LoVo (cell line): ENCODE measurements at places on chromosomes 4 and X.
A peak's percentile ranks its signal among the peaks of the same experiment; 100 is the strongest.

GRCh38 chr4:56681158-56681852 lies at the start of gene HOPX:
TSS of gene HOPX (minus strand) at chr4:56681296. CDS start at chr4:56657816, 23,480 bp downstream.
- no peak for DNase-seq

DNA sequence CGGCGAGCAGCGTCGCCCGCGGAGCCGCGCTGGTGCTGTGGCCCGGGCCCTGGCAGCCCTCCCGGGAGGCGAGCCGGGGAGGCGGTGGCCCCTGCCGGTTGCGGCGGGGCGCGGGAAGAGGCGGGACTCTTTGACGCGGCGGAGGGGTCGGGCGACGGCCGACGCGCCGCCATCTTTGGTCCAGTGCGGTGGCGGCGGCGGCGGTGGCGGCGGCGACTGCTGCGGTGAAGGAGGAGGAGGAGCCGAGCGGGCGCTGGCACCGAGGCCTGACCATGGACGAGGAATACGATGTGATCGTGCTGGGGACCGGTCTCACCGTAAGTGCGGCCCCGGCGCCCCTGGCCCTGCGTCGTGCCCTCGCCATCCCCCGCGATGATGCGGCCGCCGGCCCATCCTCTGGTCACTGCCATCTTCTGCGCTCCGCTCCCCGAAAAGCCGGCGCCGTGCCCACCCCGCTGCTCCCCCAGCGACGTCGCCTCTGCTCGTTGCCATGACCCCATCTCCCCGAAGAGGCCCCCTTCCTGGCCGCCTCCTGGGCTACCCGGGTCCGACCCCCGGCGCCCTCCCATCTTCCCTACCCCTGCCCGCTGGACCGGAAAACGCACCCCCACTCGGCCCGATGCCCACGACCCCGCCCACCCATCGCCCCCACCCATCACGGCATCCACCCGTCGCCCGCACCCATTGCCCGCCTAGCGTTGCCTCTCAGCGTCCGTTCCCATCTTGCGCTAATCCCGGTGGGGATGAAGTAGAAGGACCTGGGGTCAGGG lies at the start of gene GDI1:
GDI1 (plus strand) TSS at position 172 of the 770 bp plus-strand sequence; CDS start at position 273, 101 bp downstream.
- peak; percentile 42 for DNase-seq

DNA sequence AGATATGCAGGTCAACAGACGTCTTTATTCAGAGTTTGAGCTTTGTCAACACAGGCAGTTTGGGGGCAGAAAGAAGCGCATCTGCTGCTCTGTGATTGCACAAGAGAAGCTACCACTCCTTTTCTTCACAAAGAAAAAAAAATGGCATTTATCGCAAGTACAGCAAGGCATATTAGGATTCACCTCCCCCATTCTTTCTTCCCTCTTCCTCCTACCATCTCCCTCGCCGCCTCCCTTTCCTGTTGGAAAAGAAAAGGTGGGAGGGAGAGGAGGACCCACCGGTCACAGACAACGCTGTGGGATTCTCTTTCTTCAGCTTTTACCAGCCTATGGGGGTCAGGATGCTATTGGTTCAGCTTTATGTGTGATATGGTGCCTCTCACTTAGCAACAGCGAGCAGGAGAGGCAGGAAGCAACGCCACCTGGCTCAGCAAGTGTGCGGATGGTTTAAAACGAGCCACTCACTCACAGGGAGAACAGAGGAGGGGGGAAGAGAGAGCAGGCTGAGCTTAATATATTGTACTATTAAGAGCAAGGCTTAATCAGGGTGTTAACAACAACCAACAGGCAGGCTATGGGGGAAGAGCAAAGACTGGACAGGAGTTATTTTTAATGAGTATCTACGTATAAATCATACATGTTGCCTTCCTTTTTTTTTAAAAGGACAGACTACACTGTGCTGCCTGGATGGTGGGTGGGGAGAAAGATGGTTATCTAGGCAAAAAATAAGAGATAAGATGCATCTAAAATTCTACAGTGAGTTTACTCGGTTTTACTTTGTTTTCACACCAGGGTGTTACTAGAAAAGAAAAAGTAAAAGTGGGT lies 104.7 kb downstream of the MAML3 start:
- DNase-seq: peak; percentile 57

- no peak for DNase-seq
These were observed 5.9 kb upstream of the PLA2G12A start for GRCh38 chr4:109735566-109736365.

GRCh38 chr4:124703154-124703553 lies 9.4 kb downstream of the ANKRD50 start:
- no peak for DNase-seq

GRCh38 chrX:74250574-74250973 lies 53.4 kb upstream of the ZCCHC13 start:
- no peak for DNase-seq

DNA sequence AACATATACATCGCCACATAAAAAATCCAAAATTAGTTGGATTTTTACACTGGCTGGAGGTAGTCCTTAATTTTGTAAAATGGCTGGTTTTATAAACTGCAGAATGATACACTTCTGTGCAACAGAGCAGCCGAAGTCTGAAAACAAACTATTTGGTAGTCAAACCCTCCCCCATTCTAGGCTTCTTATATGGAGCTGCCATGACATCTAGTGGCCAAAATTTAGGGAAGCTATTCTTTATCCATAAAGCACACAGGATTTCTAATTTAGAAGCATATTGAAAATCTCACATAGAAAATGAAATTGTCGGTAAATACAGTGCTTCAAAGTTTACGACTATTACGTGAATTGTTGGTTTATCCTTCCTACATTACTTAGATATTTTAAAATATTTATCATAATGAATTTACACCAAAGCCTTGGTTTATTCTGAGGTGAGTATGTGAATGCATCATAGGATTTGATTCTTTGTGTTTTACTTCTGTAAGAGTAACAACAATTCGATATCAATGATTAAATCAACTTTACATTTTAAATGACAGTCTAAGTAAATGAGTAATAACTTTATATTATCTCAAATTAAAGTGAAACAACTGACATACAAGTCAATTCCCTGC lies 113.4 kb upstream of the FAM241A start:
- peak; percentile 51 for DNase-seq

DNA sequence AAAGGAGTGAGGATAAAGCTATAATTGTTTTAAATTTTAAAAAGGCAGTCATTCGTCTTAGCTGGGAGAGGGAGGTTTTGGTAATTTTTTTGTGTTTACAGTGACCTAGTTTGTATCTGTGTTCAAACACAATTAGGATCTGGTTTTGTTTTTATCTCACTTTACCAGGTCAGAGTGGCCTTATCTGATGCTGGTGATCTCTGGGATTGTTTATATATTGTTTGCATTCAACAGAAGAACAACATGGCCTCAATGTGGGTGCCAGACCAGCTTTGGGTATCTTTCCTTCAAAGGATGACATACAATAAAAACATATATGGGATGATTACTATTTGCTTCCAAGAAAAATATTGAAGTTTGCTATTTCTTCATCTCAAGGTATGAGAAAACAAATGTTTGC lies 272.2 kb upstream of the UGT8 start:
- DNase-seq: no peak

- DNase-seq: no peak
These were observed 239.5 kb upstream of the GPC4 start for GRCh38 chrX:133654811-133655210.

DNA sequence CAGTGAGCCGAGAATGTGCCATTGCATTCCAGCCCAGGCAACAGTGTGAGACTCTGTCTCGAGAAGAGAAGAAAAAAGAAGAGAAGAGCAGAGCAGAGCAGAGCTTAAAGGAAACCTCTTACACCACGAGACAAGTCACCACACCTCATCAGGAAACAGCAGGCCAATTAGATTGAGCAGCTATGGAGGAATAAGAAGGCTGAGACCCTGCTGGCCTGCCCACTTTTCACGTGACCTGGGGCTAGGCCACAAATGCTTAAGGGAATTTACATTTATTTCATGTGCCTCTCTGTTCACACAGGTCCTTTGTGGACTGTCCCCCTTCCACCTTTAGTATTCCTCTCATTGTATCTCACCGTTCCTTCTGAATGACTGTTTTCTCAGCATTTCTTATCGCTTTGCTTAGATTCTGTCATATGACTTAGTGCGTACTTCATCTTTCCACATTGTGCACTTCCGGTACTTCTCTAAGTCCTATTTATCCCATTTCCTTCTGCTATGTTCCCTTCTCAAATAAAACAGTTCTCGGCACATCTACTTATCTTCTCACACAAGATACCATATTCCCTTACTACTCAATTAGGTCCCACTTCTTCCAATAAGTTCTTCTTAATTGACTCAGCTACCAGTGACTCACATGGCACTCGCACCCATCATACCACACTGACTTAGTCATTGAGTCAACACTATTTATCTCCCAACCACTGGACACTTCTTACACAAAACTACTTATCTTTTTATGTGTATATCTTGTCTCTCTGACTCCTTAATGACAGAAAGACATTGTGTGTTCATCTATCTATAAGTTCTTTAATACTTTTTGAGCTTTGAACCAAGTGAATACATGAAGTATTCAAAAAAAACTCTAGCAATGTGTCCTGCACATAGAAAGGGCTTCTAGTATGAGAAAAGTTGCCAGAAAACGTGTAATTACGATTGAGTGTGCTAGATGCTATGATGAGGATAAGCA lies 11.0 kb downstream of the CUL4B start:
- peak; percentile 79 for DNase-seq

DNA sequence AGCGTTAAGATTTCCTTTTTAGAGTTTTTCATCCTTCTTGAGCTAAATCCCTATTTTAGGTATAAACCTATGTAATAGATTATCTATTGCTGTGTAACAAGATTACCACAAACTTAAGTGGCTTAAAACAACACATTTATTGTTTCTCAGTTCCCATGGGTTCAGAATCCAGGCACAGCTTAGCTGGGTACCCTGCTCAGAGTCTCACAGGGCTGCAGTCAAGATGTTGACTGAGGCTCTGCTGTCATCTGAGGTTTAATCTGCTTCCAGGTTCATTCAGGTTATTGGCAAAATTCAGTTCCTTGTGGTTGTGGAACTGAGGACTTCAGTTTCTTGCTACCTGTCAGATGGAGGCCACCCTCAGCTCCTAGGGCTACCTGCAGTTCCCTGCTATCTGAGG lies 60.9 kb downstream of the GK start:
- DNase-seq: no peak
